ENCODE measurements at places on chromosomes 4 and X.
A peak's percentile ranks its signal among the peaks of the same experiment; 100 is the strongest.

DNA sequence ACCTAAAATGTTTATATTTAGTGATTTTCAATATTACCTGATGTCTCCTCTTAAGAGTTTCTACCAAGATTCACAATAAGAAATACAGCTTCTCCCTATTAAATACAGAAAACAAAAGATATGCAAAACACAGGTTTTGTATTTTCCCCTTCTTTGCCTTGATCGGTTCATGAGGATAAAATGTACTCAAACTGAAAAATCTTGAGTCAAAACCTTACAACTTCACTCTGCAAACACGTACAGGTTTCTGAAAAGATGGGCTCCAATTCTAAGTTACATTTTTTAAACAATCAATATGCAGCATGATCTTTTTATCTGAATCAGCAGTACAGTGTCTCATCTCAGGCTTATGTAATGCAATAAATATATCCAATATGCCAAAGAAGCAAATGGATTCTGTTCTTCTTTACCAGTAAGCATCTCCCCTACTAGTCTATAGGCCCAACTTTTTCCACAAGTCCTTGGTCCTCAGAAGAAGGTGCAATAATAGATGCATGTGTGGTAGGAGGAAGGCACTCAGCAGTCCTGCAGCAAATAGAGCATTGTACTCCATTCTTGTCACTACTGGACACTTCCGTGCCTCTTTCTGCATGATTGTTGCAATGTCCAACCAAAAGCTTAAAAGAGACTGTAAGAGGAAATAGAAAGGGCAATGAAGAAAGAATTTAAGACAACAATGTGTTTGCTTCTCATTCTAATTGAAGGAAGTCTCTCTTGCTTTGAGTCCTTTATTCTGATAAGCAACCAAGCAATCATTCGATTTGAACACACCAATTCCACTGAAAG lies 3.2 kb downstream of the MAPK10 start:
- DNase-seq: no peak

GRCh38 chr4:136741468-136741867 lies 790.8 kb downstream of the PCDH18 start:
- no peak for DNase-seq

- DNase-seq: peak; percentile 98
Observed at GRCh38 chr4:3862640-3863420, 96.6 kb downstream of the ADRA2C start.

DNA sequence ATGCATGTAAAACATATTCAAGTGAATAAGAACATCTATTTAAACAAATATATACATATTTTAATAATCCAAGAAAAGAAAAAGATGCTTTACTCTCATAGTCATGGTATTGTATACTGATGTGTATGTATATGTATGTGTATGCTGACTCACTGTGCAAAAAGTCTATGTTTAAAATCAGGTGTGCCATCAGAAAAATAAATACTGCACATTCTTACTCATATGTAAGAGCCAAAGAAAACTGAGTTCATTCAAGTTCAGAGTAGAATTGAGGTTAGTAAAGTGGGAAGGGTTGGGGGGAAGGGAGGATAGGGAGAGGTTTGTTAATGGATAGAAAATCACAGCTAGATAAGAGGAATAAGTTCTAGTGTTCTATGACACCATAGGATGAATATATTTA lies 403.9 kb upstream of the SMIM31 start:
- no peak for DNase-seq

GRCh38 chr4:1991087-1991486 lies 17.7 kb downstream of the NELFA start:
- no peak for DNase-seq

GRCh38 chr4:8079031-8079885 lies 79.4 kb downstream of the ABLIM2 start:
- DNase-seq: no peak

GRCh38 chrX:121782544-121782943 lies 735.1 kb downstream of the GLUD2 start:
- DNase-seq: no peak

DNA sequence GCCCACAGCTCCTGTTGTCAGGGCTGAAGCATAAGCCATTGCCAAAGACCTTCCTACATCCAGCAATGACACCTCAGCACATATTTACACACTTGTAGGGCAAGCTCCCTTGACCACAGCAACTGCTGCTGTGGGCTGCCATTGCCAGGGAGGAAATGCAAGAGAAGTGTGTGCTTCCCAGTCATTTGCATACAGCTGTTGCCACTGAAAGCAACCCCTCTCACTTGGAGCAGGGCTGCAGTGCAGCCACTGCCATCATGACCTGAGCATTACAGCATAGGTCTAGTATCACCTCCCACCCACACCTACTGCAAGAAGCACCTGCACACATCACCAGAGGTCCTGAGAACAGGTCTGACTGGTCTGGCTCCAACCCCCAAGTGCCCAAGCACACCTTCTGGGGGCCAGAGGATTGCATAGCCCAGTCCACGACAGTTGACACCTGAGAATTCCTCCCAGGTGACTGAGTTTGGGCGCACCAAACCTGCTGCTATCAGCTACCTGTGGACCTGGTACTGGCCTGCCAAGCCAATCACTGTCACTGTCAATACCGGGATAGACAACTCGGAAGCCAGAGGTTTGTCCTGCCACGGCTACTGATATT lies 636.5 kb upstream of the SLIT2 start:
- DNase-seq: no peak

DNA sequence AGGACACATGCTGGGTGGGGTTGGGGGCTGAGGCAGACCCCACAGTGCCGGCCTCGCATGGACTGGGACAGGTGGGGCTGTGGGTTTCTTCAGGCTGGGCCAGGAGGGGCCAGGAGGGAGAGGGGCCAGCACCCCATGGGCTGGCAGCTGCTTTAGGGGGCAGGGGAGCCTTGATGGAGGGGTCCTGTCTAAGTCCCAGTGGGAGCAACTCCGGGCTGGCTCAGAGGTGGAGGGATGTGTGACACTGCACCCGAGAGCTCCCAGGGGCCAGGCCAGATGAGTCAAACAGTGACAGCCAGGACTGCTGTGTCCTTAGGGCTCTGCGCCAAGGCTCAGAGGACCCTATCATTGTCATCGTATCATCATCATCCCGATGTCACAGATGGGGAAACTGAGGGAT lies 4.4 kb upstream of the ABLIM2 start:
- no peak for DNase-seq
